Stimulated activated CD4-positive, alpha-beta T cell treated with anti-CD3 and anti-CD28 coated beads, Interleukin-2, amount 100 ng/mL, for 24 hours (primary cell): ENCODE measurements at places on chromosomes 3 and 15.

DNA sequence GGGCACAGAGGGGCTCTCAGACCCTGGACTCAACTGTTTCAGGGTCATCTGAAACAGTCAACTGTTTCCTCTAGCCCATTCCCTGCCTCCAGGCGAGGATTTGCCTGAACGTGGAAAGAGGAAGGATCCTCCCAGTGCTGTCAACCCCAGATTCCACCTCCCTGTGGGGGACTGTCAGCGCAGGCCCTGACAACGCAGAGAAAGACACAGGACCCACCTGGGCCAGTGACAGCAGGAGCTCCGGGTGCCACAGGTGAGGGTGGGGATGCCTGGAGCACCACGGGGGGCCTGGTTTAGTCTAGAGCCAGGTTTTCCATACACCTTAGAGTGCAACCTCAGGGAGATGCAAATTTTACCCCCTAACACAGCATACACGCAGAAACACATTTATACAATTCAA, 19.5 kb upstream of the LAMP3 start:
- DNase-seq = no peak

DNA sequence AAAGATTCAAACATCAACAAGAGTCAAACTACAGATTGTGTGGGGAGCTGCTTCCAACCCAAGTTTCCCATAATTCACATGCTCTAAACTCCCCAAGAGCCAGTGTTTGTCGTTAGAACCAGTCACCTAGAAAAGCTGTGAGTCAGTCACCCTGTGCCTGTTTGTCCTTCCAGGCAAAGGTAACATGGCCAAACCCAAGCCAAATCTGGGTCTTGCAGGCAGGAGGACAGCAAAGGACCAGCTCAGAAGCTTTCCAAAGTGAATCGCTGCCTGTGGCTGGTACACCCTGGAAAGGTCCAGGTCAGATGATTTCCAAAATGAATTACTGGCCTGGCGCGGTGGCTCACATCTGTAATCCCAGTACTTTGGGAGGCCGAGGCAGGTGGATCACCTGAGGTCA, 251.5 kb downstream of the FAM43A start:
- DNase-seq = no peak

DNA sequence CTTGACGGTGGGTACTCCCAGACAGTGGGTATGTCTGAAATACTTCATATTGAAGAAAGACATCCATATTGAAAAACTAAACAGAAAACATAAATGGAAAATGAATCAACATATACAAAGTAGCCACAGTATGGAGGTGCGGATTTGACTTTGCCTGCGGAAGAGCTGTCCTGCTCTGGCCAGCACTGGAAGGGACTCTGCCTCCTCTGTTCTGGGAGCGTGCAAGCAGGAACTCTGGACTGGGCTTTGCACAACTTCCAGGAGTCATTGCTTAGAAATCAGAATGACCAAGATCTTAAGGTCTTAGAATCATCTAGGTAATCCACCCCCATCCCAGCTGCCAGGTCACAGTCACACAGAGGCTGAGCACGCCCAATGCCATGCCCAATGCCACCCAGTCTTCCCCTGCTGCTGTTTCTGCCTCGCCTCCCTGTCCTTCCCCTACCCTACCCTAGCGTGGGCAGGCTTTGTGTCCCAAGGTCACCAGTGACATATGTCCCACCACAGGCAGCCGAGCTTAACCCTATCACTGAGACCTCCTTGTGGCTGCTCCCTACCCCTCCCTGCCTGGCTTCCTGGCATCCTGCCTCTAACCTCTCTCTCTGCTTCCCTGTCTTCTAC, 36.3 kb downstream of the CDC25A start:
- no peak for DNase-seq

GRCh38 chr15:68767833-68768232, 52.9 kb downstream of the ANP32A start:
- no peak for DNase-seq

DNA sequence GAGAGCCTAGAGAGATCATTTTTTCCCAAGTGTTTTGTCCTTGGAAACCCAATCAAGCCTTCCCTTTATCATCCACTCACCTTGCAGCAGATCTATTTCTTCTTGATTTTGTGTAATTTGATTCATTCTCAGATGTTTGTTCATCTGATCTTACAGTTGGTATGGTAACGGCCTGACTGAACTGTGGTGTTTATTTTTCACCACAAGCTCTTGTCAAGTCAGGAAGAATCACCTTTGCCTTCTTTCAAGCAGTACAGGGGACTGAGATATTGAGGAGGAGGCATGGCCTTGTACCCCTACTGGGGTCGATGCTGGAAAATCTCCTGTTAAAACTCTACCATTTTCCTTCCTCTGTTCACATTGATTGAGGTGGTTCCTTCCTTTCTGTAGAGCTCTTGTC, 361.4 kb upstream of the CFAP20DC start:
- no peak for DNase-seq

- DNase-seq = no peak
These were observed 135.4 kb downstream of the RAB11A start for GRCh38 chr15:66004618-66005262.

DNA sequence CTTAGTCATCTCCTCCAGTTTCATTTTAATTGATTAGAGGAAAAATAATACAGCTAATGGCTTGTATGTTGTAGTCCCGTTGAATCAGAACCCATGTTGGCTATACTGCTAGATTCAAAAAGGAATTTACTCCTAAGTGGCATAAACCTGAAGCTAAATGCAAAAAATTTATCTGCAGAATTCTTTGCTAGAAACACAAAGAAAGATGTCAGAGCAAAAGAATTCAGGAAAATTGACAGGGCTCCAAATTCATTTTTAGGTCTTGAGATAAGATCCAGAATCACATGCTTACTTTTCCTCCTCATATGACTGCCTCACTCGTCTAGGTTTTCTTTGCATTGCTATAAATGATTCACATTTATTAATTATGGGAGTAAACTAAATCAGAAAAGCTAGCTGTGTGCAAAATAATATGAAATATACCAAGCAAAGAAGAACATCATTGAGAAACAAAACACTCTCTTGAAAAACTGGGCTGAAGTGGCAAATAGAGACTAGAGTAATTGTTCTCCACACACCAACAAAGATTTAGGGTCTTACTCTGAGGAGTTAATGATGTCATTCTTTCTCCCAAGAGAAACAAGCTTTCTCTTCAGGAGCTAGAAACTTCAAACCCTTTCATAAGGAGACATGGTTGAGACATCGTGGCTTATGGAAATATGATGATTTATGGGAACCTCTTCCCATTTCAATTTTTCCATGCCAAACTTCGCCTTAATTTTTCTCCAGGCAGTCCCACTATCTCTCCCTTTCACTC, 94.8 kb upstream of the FEZF2 start:
- DNase-seq = no peak

DNA sequence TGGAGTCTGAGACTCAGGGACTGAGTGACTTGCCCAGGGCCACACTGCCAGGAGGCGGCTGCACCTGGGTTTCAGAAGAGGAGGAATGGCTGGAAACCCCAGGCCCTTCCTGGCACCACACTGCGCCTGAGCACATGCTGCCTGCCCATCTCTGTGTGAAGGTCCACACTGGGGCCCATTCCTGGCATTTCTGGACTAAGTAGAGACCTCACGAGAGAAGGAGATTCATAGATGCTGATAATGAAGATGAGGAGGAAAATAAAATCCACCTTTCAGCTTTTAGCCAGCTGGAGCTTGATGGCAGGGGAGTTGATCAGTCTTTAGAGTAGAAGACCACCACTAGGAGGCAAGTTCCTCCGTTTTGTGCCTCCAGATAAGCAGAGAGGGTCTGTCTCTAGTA, 40.2 kb upstream of the TF start:
- DNase-seq = no peak

DNA sequence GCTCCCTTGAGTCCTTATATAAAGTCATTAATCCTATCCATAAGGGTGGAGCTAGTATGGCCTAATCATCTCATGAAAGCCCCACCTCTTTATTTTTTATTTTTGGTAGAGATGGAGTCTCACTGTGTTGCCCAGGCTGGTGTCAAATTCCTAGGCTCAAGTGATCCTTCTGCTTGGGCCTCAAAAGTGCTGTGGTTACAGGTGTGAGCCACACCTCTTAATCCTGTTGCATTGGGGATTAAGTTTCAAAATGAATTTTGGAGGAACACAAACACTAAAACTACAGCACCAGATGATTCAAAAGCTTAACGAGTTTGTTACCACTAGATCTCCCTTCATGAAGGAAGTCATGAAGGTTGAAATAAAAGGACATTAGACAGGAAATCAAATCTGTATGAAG, 27.7 kb downstream of the RAB7A start:
- DNase-seq = no peak

- DNase-seq = no peak
These were observed 366.2 kb upstream of the DPH6 start for GRCh38 chr15:35912196-35912595.

- no peak for DNase-seq
These were observed 32.0 kb upstream of the MBNL1 start for GRCh38 chr3:152236716-152237115.

DNA sequence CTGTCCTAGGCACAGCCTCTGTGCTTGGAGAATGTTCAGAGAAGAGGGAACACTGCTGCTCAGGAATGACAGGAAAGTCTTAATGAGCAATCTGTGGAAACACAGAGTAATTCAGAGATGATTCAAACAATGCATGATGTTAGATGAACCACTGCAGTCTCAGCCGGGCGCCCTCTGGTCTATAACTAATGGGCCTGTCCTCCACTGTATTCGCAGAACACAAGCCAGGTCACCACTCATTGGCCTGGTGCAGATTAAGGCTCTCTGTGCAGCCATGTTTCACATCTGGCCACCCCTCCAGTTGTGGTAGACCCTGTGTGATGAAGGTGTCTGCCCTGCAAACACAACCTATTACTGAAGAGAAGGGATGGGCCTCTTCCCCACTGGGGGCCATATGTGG, 281.7 kb upstream of the ROPN1 start:
- no peak for DNase-seq

- no peak for DNase-seq
These were observed 108.0 kb downstream of the FBN1 start for GRCh38 chr15:48537271-48538113.

GRCh38 chr3:120364821-120365220, 15.7 kb upstream of the LRRC58 start:
- no peak for DNase-seq

DNA sequence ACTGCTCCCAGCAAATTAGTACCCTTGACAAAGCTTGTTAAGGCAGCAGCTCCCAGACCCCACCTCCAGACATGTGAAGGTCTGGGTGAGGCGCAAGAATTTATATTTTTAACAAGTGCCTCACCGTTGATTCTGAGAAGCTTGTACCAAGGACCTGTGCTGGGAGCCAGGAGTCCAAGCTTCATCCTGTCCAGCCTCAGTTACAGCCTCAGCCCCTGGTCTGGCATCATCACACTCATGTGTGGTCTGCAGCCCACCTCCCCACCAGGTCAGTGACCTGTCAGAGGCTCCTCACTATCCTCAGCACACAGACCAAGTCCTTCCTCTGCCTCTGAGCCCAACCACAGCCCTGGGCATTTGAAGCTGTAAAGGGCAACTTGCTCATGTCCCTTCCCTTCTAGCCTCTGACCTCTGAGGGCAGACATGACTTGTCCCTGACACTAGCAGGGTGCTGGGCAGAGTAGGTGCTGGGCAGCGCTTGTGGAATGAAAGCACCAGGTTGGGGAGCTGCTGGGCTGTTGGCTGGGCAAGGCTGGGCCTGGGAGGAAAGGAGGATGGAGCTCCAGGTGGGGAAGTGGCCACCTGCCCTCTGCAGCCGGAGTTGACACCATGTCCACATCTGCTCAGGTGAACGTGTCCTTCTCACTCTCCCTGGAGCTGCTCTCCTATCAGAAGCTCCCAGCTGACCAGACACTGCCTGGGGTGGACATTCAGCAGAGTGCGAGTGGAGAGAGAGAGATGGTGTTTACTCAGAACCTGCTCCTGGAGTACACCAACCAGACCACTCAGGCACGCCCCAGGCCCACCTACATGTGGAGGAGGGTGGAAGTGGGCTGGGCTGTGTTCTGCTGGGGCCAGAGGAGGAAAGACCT, 16.9 kb downstream of the ACAA1 start:
- DNase-seq = no peak

DNA sequence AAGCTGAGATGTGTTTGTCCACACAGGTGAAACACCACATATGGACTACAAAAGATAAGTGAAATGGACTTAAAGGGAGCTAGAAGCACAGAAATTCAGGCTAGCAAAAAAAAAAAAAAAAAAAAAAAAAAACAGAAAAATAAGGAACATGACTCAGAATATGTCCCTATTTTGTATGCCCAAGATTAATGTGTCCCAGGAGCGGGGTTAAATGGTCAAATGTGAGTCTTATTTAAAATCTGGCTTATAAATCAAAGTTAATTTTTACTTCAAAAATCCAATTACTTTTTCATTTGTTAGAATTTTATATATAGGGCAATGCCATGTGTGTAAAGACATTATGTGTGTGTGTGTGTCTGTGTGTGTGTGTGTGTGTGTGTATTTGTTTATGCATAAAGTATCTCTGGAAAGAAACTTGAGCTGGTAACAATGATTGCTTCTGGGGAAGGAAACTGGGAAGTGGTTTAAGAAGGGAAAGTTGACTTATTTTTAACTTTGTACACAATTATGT, 986.5 kb downstream of the ROBO2 start:
- DNase-seq = no peak
